ENCODE measurements at places on chromosomes 5 and 9.

- no peak for DNase-seq
Measured at GRCh38 chr5:107541400-107541799, 129.3 kb downstream of the EFNA5 start.

DNA sequence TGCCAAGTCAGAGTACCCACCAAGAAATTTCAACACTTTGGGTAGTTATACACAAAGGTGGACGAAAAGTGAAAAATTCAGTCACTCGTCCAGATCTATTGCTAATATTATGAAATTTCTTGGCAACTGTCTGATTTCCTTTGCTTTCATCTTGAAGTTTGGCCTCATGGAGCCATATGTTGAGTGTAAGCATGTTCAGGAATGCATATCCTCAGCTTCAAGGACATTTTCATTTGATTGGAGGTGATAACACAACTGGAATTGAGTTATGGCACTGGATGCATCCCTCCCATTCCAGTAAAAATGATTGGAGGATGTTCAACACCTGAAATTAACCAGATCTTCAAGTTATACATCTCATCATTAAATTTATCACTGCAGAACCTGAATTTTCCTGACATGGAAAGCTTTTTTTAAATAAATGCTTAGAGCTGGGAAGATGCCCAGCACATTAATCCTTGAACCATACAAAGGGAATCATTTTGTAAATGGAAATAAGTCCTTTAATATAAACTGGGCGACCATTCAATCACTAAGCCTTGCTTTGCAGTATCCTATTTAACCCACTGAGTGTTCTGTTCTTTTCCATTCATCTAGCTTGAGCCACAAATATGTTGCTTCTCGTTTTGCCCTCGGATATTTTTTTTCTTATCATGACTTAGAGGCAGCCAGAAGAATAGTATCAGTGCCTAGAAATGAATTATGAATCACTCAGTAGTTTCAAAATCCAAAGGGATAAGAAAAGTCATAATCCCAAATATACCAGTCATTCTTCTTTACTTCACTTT, 273.7 kb upstream of the PIK3R1 start:
- no peak for DNase-seq

GRCh38 chr5:104540448-104540847, 977.9 kb upstream of the NUDT12 start:
- DNase-seq: no peak

DNA sequence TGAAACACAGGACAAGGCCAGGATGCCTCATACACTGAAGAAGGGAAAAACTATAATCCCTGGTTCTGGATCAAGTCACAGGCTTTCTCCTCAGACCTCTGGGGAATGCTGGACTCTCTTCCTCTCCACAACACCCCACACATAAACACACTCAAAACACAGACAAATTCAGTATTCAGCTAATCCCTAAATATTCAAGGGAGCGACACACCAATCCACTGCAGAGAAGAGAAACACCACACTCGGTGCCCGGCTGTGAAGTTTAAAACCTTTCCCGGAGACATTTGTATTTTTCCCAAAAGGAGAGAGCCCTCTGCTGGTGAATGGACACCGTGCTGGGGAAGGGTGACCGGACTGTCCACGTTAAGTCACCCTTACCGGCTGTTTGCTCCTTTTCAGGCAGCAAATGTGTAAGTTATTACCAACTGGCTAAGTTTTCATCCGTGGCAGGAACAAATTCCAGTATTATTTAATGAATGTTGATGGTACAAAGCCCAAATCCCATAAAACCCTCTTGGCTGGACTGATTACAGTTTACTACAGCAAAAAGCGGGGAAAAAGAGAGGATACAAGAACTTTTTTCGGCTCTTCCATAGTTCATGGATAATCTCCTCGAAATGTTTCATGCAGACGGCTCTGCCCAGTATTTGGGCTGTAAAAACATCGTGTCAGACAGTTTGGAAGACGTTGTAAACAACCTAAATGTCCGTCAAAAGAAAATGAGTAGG, 130.9 kb upstream of the SLC30A5 start:
- no peak for DNase-seq

DNA sequence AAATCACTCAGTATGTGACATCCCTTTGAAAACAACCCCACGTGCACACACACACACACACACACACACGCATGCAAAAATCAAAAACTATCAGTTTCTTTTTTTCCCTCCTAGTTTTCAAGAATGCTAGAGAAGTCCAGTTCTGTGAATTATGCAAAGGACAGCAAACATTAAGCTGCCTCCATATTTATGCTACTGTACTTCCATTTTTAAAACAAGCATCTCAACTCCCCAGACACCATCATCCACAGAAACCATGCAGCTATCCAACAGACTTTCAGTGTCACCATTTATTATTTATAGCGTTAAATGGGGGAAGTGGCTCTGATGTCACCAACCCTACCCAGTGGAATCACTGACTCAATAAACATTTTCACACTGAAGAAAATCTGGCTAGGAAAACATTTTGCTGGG, 1.6 kb downstream of the FBXW11 start:
- DNase-seq: peak; percentile 11

DNA sequence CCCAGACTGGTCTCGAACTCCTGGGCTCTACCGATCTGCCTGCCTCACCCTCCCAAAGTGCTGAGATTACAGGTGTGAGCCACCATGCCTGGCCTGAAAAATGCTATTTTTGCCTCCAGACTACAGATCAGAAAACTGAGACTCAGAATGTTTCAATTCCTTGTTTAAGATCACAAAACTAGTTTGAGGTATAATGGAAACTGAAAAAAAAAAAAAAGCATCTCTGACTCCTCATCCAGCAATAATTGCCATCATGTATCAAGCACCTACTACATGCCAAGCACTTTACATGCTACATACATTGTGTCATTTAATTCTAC, 35.6 kb downstream of the PLAC8L1 start:
- DNase-seq: no peak

All from central memory CD4-positive, alpha-beta T cell (primary cell).